Effector memory CD4-positive, alpha-beta T cell (primary cell): ENCODE measurements at places on chromosomes 6 and 20.

DNA sequence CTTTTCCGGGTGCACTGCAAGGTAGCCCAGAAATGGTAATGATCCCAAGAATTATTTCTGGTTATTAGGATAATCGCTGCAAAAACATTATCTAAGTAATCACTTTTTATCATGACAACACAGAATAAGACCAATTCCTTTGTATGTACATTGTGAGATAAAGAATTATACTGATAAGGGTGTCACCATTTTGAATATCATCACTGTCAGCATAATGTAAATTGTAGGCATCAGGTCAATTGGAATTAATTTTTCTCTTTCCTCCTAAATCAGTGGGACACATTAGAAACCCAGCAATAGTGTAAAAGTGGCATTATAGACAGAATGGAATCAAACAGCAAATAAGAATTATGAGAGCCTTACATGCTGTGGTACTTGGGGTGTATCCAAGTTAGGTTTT, 183.1 kb upstream of the SCGN start:
- DNase-seq: no peak

DNA sequence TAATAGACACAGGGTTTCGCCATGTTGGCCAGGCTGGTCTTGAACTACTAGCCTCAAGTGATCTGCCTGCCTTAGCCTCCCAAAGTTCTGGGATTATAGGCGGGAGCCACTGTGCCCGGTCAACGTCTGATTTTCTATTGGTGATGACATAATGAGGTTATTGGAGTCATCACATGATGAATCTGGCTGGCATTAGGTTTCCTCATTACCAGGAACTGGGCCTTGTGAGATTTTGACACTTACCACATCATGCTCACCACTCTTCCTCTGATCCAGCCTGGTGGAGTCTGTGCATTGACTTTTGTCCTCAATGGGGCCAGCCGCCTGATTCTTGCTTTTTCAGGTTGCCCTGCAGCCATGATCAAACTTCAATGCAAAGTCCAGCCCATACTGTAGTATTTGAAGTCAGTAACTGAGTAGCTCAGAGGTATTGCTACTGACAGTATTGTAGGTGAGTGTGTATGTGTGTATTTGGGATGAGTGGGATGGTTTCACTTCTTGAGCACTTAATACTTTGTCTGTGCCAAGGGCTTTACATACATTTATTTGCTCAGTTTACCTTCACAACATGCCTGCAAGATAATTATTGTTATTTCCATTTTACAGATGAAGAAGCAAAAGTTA, 16.0 kb downstream of the ANKS1A start:
- DNase-seq: no peak

- DNase-seq: no peak
Measured at GRCh38 chr6:113015249-113015648, 668.1 kb downstream of the RFPL4B start.

- no peak for DNase-seq
Measured at GRCh38 chr6:71529769-71530168, 241.2 kb downstream of the OGFRL1 start.

DNA sequence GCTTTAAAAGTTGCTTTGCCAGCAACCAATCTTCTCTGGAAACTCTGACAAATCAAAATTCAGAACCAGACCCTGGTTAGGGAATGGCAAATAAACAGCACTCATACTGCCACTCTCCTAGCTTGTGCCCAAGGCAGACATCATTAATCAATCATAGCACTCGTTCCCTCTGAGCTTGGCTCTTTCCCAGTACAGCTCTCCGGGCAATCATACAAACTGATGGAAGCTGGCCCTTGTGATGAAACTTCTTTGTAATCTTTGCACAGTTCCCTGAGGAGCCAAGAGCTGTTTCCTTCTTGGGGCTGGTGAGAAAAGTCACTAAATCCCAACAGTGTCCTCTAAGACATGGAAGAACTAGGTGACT, 34.7 kb downstream of the KIAA1755 start:
- no peak for DNase-seq
